ENCODE measurements at places on chromosomes 16 and 17. TPM values are rescaled to one million over a fixed set of nuclear protein-coding genes. Genes with fewer than 3 reads are reported as not detected.
A peak's percentile ranks its signal among the peaks of the same experiment; 100 is the strongest.

GRCh38 chr17:27455914-27456680 is at the start of gene KSR1:
Gene KSR1, plus strand, starts transcription at chr17:27456448. Its CDS starts 196 bp downstream, at chr17:27456644.
- H3K36me3 ChIP-seq, result no peaks in the 10 kb centered on the region
- H3K4me1 ChIP-seq, result peaks cover 28% of the 10 kb centered on the region
- H3K27ac ChIP-seq, result peak within 1 kb of the TSS; percentile 91
- H3K4me3 ChIP-seq, result peak within 1 kb of the TSS; percentile 95

- H3K4me1 ChIP-seq, result peaks cover 12% of the 10 kb centered on the region
- no peaks in the 10 kb centered on the region for H3K36me3 ChIP-seq
- no peak overlapping the region for H3K4me3 ChIP-seq
- H3K27me3 ChIP-seq, result peaks cover 3% of the 10 kb centered on the region
Measured at GRCh38 chr16:78930561-78930960, 670.0 kb downstream of the MAF start.

DNA sequence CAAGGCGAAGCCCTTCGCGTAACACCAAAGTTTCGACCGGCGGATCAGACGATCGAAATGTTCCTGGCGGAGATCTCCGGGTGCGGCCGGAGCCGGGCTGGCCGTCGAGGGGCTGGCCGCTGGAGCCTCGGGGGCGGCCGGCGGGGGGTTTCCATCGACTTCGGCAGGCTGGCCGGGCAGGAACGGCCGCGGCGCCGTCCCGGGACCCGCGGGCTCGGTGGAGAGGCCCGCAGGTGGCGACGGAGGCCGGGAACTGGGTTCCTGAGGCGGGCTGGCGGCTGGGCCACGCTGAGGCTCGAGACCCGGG is 1.1 kb downstream of the EPOP start:
- H3K4me1 ChIP-seq, result peaks cover 3% of the 10 kb centered on the region
- no peaks in the 10 kb centered on the region for H3K36me3 ChIP-seq
- H3K27me3 ChIP-seq, result peaks cover 36% of the 10 kb centered on the region

DNA sequence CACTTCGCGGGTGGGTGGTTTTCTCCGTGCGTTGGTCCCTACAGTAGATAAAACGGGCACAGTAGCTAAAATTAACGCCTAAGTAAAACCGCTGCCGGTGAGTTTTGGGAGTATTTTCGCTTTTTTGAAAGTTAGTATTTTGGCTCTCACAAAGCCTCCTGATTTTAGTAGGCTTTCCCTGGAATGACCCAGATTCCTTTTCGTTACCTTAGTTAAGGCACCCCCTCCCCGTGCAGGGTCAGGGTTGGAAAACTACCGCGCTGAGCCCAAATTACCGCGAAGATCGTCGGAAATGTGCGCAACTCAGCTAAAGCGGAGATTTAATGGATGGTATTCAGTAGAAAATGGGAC is 28.3 kb upstream of the ST6GALNAC1 start:
- H3K27me3 ChIP-seq, result peaks cover 8% of the 10 kb centered on the region
- no peak for DNase-seq
- H3K4me3 ChIP-seq, result peak overlapping the region; percentile 99
- H3K4me1 ChIP-seq, result peaks cover 9% of the 10 kb centered on the region
- peak overlapping the region; percentile 77 for H3K27ac ChIP-seq

GRCh38 chr16:11597235-11598095 is 10.7 kb upstream of the LITAF start:
- peaks cover 3% of the 10 kb centered on the region for H3K27me3 ChIP-seq
- no peaks in the 10 kb centered on the region for H3K36me3 ChIP-seq
- H3K4me3 ChIP-seq, result no peak overlapping the region
- H3K27ac ChIP-seq, result no peak overlapping the region
- no peaks in the 10 kb centered on the region for H3K4me1 ChIP-seq

OR3A1 gene
- 0.59 TPM for total RNA-seq

DNA sequence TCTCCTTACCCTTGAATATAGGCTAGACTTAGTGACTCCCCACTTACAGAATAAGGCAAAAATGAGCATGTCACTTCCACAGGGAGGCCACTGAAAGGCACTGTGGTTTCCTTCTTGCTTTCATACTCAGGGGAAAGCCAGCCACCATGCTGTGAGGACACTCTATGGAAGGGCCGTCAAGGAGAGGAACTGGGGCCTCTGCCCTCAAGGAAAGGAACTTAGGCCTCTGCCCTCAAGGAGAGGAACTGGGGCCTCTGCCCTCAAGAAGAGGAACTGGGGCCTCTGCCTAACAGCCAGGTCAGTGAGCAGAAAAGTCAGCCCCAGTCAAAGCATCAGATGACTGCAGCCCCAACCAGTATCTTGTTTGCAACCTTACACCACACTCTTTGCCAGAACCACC is 30.1 kb downstream of the VPS35 start:
- peaks cover 2% of the 10 kb centered on the region for H3K27me3 ChIP-seq
- no peak for DNase-seq
- H3K4me1 ChIP-seq, result peaks cover 2% of the 10 kb centered on the region
- no peak overlapping the region for H3K4me3 ChIP-seq

CMTM1 gene
- total RNA-seq, result 5.0 TPM

CSH1 gene
- not detected for total RNA-seq

DNA sequence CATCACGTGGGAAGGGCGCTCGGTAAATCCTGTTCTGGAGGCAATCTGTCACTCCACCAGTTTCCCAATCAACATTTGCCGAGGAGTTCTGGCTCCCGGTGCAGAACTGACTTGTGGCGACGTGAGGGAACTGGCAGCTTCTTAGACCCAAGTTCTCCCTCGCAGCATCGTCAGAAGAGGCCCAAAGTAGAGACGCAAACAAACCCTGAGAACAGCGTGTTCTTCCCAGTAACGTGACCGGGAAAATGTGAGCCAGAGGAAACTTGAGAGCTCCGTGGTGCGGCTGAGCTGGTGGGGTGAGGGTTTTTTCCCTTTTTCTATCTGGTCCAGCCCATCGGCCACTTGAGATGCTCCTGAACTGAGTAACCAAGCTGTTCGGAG is 158.9 kb upstream of the CACNG5 start:
- H3K27ac ChIP-seq, result no peak overlapping the region
- peaks cover 5% of the 10 kb centered on the region for H3K27me3 ChIP-seq
- H3K36me3 ChIP-seq, result peaks cover 4% of the 10 kb centered on the region
- no peak overlapping the region for H3K4me3 ChIP-seq
- no peak for DNase-seq

DNA sequence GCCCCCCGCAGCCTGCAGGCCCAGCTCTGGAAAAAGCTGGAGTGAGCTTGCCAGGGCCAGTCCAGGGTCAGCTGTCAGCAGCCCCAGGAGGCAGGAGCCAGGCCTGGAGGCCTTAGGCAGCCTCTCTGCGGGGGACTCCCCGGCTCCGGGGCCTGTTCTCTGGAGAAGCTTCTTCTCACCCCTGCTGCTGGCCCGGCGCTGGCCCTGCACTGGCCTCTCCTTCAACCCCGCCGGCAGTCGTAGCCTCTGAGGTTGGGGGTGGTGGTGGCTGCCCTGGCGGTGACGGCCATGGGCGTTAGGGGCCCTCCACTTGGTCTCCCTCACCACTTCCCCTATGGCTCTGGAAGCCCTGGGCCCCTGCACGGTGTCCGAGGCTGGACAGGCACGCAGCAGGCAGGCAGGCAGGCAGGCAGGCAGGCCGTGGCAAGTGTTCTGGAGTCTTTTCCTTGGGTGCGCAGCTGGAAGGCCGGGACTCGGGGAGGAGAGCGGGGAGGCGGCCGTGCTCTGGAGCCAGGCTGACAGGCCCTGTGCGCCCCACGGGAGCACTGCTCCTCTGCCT is 2.1 kb downstream of the FOXF1 start:
- H3K4me3 ChIP-seq, result no peak overlapping the region
- peaks cover 17% of the 10 kb centered on the region for H3K4me1 ChIP-seq
- peak; percentile 62 for DNase-seq
- no peak overlapping the region for H3K27ac ChIP-seq
- H3K27me3 ChIP-seq, result peaks cover 35% of the 10 kb centered on the region

ZNF205 gene
- total RNA-seq, result 31.6 TPM

DNA sequence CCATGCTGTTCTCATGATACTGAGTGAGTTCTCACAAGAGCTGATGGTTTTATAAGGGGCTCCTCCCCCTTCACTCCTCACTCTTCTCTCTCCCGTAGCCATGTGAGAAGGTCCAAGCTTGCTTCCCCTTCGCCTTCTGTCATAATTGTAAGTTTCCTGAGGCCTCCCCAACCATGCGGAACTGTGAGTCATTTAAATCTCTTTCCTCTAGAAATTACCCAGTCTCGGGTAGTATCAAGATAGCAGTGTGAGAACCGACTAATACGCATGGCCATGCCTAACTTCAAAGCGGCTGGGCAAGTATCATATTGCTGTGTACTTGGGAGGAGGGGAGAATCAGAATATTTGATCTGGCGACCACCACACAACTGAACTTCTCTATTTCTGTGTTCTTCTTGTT is 88.3 kb downstream of the PRKCB start:
- no peaks in the 10 kb centered on the region for H3K4me1 ChIP-seq
- no peak overlapping the region for H3K4me3 ChIP-seq
- H3K27me3 ChIP-seq, result peaks cover 2% of the 10 kb centered on the region
- H3K27ac ChIP-seq, result no peak overlapping the region
- DNase-seq, result no peak

GRCh38 chr16:77549876-77550275 is 115.0 kb upstream of the ADAMTS18 start:
- DNase-seq, result no peak
- H3K4me3 ChIP-seq, result no peak overlapping the region
- peaks cover 2% of the 10 kb centered on the region for H3K27me3 ChIP-seq

NATD1 gene
- total RNA-seq, result 45.9 TPM

GRCh38 chr17:81339534-81340296 is 44.6 kb upstream of the SLC38A10 start:
- peaks cover 11% of the 10 kb centered on the region for H3K4me1 ChIP-seq
- peak; percentile 61 for DNase-seq
- H3K27ac ChIP-seq, result peak overlapping the region; percentile 90
- peak overlapping the region; percentile 75 for H3K4me3 ChIP-seq

DNA sequence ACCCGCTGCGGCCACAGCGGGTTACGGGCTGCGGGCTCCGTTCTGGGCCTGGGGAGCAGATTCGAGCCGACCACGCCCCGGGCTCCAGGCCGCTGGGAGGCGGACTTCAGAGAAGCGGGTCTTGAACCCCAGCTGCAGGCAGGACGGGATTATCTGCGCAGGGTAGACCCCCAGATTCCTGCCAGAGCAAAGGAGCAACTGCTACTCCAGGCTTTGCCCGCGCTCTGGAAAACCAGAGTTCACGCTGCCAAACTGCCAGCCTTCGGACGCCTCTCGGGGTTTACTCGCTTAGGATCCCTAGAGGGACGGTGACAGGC is 301 bp upstream of the ULK2 start:
- peaks cover 7% of the 10 kb centered on the region for H3K27me3 ChIP-seq
- H3K4me3 ChIP-seq, result peak overlapping the region; percentile 75
- peak overlapping the region; percentile 38 for H3K27ac ChIP-seq
- no peak for DNase-seq
- no peaks in the 10 kb centered on the region for H3K36me3 ChIP-seq
- peaks cover 1% of the 10 kb centered on the region for H3K4me1 ChIP-seq

GRCh38 chr16:59698346-59699020 is 964.4 kb upstream of the GOT2 start:
- H3K36me3 ChIP-seq, result no peaks in the 10 kb centered on the region
- no peak for DNase-seq
- H3K27me3 ChIP-seq, result no peaks in the 10 kb centered on the region
- peaks cover 8% of the 10 kb centered on the region for H3K4me1 ChIP-seq
